Foreskin keratinocyte (primary cell): ENCODE measurements at places on chromosomes 5 and 9. TPM values are rescaled to one million over a fixed set of nuclear protein-coding genes. Genes with fewer than 3 reads are reported as not detected.

GRCh38 chr9:127612939-127613582 lies 984 bp downstream of the STXBP1 start:
- peak; percentile 53 for DNase-seq

GRCh38 chr5:82561797-82562196 lies 283.6 kb upstream of the RPS23 start:
- DNase-seq: no peak

GRCh38 chr9:97851446-97851883 lies 1.6 kb upstream of the FOXE1 start:
- no peak for DNase-seq

GRCh38 chr5:23825196-23825595 lies 317.8 kb downstream of the PRDM9 start:
- peak; percentile 1 for DNase-seq

- DNase-seq: no peak
These were observed 43.4 kb downstream of the NXNL2 start for GRCh38 chr9:88578121-88579049.

- DNase-seq: no peak
These were observed 214.3 kb upstream of the IRX1 start for GRCh38 chr5:3381206-3381825.

- DNase-seq: peak; percentile 63
These were observed 116.6 kb downstream of the FAM170A start for GRCh38 chr5:119745976-119746375.

GRCh38 chr9:134178768-134179551 lies 14.6 kb upstream of the RNU6ATAC start:
- no peak for DNase-seq

DNA sequence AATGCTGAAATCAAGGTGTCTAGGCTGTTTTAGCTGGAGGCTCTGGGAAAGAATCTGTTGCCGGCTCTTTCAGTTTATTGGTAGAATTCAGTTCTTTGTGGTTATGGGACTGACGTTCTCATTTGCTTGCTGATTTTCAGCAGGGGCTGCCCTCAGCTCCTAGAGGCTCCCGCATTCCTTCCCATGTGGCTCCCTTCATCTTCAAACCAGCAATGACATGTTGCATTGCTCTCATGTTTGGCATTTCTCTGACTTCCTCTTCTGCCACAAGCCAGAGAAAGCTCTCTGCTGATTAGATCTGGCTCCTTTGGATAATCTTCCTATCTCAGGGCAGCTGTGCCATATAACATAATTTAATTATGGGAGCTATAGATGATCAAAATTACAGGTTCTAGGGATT lies 360.3 kb downstream of the LRRC70 start:
- no peak for DNase-seq

DNA sequence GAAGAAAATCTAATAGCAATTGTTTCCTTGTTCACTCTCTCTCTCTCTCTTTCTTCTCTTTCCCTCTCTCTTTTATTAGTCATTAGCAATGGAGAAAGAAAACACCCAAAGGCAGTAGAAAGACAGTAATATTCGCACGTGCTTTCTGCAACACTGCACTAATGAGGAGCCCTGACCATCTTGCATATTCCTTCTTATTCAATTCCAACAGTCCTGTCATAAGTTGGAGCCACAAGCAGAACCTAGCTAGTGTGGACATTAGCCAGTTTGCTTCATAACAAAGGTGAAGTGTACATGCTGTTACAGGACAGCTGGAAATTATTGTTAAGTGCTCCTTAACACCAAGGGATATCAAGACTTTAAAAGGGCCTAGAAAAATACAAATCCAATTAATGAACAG lies 63.4 kb downstream of the TRIM32 start:
- no peak for DNase-seq

GPR150 gene
- 0.07 TPM in 1 of 2 replicates, not detected in the other for total RNA-seq

GRM6 gene
- total RNA-seq: not detected in 2 replicates

PCDHA3 gene
- not detected in 2 replicates for total RNA-seq

PIGO gene
- total RNA-seq: 20.7 and 21.6 TPM in 2 replicates

SYNPO gene
- total RNA-seq: 8.8 and 10.1 TPM in 2 replicates

OR1Q1 gene
- total RNA-seq: not detected in 2 replicates

NAA35 gene
- 22.4 and 24.5 TPM in 2 replicates for total RNA-seq

PCDHGA7 gene
- total RNA-seq: under 0.01 and 0.17 TPM in 2 replicates
